Epithelial cell of proximal tubule (primary cell): ENCODE measurements at places on chromosomes 1 and 21. TPM values are rescaled to one million over a fixed set of nuclear protein-coding genes. Genes with fewer than 3 reads are reported as not detected.

DNA sequence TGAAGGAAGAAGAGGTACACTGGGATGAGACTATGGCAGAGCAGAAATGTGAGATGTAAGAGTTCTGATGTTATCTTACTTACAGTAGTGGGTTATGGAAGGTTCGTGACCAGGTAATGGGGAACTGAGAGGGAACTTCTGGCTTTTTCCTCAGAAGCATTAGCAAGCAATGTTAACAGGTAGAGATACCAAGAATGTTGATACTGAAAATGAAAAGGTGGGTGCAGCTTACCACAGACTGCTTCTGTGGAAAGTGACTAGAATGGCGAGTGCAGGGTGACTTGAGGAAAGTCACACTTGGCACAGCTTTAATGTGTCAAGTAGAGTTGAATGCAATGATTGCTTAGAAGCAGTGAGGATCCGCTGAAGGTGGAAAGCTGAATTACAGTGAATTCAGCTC, 70.8 kb downstream of the PLA2G4A start:
- DNase-seq: no peak

- DNase-seq: no peak
Measured at GRCh38 chr21:42003051-42003461, 7.1 kb downstream of the ZBTB21 start.

DNA sequence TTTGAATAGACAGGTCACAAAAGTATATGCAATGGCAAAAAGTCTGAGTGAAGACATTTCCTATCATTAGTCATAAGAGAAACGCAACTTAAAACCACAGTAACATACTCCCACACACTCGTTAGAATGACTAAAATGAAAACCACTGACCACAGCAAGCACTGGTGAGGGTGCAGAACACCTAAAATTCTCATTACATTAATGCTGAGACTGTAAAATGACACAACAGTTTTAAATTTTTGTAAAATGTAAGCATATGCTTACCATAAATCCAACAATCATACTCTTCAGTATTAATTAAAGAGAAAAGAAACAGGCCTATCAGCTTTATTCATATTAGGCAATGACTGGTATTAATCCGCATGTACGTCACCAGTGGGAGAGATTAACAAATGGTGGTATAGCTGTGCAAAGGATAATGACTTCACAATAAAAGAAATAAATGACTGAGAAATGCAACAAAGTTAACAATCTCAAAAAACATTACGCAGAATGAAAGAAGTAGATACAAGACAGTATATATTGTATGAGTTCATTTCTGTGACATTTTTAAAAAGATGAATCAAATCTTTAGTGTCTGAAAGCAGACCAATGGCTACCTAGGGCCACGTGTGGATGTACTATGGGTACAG, 253.5 kb downstream of the AKT3 start:
- peak; percentile 47 for DNase-seq

DNA sequence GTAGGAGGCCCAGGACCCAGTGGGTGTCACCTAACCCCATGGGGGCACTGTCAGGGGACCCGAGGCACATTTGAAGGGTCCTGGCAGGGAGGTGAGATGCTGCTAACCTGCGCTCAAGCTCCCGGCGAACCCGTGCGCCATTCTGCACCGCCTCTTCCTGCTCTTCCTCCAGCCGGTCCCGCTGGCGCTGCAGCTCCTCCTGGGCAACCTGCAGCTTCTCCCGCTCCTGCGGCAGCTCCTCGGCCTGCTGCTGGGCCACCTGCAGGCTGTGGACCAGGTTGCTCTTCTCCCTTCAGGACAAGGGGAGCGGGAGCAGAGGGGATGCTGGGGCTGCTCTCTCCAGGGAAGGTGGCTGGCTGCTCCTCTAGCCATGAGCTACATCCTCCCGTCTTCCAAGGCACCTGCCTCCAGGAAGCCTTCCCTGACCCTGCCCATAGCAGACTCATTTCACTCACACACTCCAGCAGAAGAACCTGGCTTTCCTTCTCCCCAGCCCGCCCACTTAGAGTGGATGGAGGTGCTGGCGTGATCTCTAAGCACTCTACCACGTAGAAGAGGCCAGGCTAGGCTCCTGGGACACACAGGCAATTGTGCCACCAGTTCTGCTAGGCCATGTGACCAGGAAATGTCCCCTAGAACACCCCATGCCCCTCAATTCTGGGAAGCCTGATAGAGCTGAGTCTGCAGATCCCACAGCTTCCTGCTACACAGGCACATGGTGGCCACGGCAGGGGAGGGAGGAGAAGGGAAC, 15.2 kb upstream of the NBPF1 start:
- no peak for DNase-seq

- no peak for DNase-seq
Measured at GRCh38 chr1:179881642-179882252, 338 bp upstream of the TOR1AIP1 start.

DNA sequence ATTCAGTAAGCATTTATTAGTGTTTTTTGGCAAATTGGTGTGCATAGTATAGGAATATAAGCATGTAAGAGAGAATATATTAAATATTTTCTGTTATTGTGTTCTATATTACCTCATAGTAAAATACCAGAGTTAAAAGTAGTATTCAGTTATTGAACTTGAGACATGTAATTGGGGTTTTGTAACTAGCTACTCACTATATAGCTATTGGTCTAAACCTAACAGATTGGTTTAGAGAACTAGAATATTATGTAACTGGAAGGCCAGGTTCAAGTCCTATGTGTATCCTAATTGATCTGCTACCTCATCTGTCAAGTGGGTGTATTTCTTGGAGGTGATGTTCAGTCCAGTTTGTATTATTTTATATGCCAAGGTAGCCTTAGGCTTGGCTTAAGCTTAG, 26.3 kb downstream of the CLIC4 start:
- DNase-seq: no peak

The IL23R gene
- not detected in 2 replicates for total RNA-seq

The CORT gene
- total RNA-seq: not detected in 2 replicates
